Amygdala (tissue), 56 donors: ENCODE measurements at places on chromosomes 1 and 21.

GRCh38 chr1:201469645-201470074 is 672 bp upstream of the PHLDA3 start:
- DNase-seq, result no peak

DNA sequence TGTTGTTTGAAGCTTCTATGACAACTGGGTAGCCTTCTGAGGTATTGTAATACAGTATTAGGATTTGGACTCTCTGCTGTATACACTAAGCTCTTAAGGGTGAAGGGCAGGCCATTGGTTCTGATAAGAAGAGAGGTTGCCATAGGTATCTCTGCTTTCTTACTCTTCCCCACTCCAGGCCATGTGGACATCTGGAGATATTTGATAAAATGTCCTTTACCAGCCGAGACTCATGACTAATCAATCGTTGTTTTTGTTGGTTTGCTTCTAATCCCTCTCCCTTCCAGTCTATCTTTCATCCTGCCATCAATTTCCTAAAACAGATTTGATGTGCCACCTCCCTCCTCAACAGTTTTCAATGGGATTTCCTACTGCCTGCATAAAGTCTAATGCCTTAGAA is 64.6 kb upstream of the WDR26 start:
- no peak for DNase-seq

DNA sequence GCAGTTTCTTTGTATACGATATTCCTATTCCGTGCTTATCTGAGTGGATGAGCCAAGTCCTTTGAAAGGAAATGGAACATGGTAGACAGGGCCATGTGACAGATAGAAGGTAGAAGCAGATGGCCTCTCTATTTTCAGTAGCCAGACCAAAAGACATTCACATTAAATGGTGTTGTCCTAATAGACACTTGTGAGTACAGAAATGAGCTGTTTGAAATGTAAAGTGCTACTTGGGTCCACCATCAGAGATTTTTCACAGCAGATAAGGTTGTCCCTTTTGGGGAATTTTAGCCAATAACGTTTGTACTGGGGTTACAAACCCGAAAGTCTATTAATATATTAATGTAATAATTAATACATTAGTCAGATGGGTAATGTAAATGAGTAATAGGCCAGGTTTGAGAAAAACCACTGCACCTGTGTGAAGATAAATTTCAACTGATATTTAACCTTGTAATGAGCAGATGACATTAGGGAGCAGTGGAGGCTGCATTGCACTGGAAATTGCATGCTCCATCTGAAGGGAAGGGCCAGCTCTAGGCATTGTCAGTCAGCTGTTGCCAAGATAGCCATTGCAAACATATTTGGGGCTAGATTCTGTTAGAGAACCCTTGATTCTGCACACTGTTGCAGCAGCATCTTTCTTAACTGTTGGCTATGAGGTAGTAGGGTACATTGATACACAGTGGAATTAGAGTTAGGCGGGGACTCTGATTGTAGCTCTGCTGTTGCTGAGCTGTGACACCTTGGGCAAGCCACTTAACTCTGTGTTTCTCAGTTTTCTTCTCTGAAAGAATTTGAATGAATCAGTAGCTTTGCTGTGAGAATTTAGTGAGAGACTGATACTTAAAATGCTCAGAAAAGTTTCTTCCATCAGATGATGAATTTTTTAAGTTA is 43.8 kb downstream of the FGGY start:
- DNase-seq, result no peak

GRCh38 chr1:167922023-167922422 is 8.1 kb upstream of the ADCY10 start:
- DNase-seq, result no peak

DNA sequence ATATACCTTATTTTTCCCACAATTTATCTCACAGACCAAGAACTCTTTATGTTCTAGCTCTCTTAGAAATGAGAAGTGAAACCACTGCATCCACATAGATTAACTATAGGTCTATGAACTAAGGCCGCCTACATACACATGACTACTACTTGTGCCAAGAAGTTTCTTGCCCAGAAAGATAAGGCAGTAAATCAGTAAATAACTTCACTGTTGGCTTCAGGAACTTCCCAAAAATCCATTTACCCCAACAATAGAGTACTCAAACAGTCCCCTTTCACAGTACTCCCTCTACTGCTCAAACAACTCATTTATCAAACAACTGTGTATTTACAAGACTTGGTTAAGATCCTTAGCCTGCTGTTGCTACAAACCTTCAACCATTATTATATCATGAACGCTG is 96.5 kb downstream of the NME7 start:
- no peak for DNase-seq

- no peak for DNase-seq
Measured at GRCh38 chr1:74470936-74471335, 41.5 kb downstream of the LRRC53 start.

DNA sequence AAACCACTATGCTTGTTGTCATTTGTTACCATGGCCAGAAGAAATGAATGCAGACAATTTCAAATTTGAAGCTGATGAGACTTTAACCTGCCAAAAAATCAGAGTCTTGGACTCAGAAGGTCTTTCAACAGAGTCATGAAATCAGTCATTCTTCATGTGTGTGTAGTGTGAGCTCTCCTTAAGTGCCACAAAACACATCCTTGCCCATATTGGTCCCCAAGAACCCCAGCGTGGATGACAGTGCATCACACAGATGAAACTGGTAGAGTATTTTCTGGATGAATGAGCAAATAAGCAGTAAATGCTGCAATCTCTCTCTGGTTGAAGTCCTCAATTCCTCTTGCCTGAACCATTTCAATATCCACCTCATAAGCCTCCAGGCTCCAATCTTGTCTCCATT is 28.7 kb upstream of the ETS2 start:
- no peak for DNase-seq

DNA sequence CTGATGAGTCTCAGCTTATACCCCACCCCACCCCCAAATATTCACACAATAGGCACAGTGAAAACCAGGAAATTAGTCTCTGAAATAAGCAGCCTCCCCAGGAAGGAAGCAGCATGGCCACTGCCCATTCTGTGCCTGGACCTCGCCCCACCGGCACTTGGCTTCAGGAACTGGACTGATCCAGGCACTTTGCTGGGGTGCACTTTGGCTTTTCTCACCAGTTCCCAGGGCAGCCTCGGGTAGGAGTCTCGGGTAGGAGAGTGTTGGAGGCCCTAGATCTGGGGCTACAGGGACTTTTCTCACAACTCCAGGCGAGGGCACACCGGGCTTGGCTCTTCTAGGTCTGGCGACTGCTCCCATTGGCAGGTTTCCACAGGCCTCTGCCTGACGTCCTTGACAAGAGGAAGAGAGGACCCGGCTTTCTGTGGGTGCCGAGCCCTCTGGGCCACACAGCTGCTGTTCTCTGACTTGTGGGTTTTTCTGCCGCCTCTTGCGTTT is 18.7 kb downstream of the ADARB1 start:
- DNase-seq, result no peak

DNA sequence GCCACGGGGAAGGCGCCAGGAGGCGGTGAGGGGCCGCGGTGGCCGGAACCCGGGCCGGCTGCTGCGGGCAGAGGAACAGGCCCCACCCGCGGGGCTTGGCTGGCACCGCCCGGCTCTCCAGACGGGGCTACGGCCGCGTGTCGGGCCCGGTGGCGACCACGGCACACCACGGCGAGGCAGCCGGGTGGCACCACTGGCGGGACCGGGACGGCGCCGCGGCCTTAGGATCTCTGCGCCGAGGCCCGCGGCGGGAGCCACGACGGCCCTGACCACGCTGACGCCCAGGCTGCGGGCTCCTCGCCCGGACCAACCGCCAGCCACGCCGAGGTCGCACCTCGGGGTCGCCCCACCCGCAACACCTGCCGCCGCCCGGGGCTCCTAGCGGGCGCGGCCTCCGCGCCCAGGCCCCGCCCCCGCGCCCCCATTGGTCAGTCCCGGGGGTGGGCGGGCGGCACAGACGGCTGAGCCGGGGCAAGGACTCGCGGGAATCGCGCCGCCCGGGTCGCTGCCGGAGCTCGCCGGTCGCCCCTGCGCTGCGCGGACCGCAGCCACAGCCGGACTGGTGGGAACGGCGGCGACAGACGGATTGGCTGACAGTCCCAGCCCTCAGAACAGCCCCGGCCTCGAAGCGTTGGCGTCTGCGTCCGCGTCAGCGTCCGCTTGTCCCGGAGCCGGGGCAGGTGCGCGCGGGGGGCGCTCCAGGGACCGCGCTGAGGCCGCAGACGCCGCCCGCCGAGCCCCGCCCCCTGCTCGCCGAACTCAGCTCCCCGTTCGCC is at the start of gene BMP8A:
Gene BMP8A, plus strand, starts transcription at position 491 of the 776 bp plus-strand sequence. CDS start 356 bp downstream, outside the sequence.
- DNase-seq, result no peak

DNA sequence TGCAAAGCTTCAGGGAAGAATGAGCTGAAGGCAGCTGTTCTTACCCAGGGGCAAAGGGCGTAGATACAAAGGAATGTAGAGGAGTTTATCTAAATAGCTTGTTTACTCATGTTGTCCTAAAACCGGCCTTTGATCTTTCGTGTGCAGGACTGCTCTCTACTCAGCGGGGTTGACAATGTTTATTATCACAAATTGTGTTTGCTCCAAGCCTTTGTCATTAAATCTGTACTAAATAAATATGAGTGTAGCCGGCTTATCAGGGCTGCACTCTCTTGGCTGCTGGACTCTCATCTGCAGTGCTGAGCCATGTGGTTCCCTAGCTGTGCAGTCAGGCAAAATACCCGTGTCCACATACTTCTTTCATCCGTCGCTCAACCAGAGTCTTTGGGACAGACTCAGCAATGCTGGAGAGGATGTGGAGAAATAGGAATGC is 199.0 kb downstream of the LBR start:
- no peak for DNase-seq

DNA sequence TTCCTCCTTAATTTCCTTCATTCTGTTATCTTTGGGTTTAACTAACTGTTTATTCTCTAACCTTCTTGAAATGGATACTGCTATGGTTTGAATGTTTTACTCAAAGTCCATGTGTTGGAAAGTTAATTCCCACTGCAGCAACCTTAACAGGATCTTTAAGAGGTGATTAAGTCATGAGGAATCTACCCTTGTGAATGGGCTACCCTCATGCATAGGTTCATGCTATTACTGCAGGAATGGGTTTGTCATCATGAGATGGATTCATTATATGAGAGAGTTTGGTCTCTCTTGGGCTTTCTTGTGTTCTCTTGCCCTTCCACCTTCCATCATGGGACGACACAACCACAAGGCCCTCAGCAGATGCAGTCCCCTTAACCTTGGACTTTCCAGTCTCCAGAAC is 516.9 kb downstream of the ADGRL2 start:
- no peak for DNase-seq
